ENCODE measurements at places on chromosomes 2 and 18. TPM values are rescaled to one million over a fixed set of nuclear protein-coding genes. Genes with fewer than 3 reads are reported as not detected.
A peak's percentile ranks its signal among the peaks of the same experiment; 100 is the strongest.

The SCYGR4 gene
- not detected for total RNA-seq

The ERBB4 gene
- total RNA-seq, result not detected

The PSMD1 gene
- total RNA-seq, result 153 TPM

The NMS gene
- not detected for total RNA-seq

The BUB1 gene
- 37.1 TPM for total RNA-seq

The CACNB4 gene
- total RNA-seq, result 0.43 TPM

The TMEM200C gene
- total RNA-seq, result not detected

The ARHGAP15 gene
- 0.43 TPM for total RNA-seq

The IMPA2 gene
- total RNA-seq, result 41.5 TPM

The OSBPL6 gene
- 3.9 TPM for total RNA-seq

The EVX2 gene
- total RNA-seq, result not detected

The AFF3 gene
- 19.4 TPM for total RNA-seq

The UGT1A9 gene
- not detected for total RNA-seq

DNA sequence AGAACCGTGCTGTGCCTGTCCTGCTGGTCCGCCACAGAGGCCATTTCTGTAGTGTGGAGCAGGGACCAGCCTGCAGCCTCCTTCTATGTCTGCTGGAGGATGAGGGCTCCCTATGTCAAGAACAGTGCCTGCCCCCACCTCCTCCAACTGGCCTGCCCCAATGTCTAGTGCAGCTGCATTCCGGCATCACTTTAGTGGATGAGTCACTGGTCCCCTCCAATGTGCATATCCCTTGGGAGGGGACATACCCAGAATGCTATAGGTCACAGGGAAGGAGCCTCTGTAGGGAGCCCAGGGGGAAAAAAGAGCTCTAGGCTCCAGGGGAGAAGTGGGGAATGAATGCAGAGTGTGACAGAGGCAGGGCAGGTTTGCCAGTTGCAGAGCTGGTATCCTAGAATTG, 219.6 kb downstream of the CELF4 start:
- DNase-seq, result no peak

- peak; percentile 97 for DNase-seq
Measured at GRCh38 chr2:46770622-46771021, 145.0 kb downstream of the MCFD2 start.

- DNase-seq, result no peak
Measured at GRCh38 chr2:189835855-189836558, 51.8 kb downstream of the PMS1 start.

DNA sequence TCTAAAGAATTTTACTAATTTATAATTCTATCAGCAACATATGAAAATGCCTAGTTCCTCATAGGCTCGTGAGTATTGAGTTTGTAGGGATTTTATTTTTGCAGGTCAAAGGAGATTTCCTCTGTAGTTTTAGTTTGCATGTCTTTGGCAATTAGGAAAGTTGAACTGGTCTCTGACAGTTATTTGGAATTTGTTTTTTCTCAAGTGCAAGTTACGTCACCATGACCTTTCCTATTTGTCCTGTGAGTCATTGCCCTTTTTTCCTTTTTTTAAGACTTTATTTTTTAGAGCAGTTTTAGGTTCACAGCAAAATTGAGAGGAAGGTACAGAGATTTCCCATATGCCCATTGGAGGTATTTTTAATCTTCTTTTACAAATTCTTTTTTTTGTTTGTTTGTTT, 29.0 kb downstream of the RAMP1 start:
- peak; percentile 90 for DNase-seq

DNA sequence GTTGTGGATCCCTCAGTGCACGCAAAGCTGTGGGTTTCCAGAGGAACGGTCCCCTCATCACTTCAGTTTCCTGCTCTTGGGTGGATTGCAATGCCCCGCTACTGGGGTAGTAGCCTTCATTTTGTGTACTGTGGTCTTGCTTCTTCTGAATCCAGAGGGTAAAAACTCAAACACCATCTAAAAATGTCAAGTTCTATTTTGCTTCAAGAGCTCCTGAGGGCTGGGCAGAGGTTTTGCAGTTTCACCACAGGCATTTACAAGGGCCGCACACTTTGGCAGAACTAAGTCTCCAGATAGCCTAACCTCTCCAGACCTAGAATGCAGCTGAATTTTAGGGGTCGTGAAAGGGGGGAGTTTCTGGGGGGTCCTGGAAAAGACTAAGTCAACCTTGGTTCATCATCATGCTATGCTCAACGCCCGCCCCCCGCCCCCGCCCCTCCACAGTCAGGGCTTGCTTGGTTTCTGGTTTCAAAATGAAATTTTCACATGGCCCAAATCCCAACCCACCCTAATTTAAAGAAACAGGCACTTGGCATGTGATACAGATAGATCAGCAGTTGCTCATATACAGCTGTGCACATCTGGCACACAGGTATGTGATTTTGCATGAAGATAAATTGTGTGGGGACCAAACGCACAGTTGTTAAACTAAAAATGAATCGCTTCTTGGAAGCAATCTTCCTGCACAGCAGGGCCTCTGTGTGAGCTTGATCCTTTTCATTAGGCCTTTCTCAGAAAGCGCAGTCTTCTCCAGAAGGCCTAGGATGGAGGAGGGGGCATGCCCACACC, 329.6 kb downstream of the OSR1 start:
- DNase-seq, result peak; percentile 48

GRCh38 chr18:61992923-61993322, 100.1 kb upstream of the RNF152 start:
- DNase-seq, result peak; percentile 61

- DNase-seq, result no peak
Measured at GRCh38 chr2:208182835-208183234, 7.0 kb downstream of the C2orf80 start.

DNA sequence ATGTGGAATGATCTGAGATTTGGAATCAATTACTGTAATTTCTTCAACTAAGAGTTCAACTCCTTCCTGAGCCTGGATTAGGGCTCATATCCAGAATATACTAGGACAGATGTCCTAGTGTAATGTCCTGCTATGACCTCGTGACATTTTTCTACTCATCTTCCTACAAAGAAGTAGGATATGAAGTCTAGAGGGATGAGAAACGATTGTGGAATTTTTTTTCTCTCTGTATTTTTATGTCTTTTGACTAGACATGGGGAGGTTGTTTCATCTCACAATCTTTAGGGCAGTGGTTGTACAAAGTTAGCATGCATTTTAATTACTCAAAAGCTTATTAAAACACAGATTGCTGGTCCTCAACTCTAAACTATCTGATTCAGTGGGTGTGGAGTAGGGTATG, 203.0 kb downstream of the PARD3B start:
- no peak for DNase-seq

GRCh38 chr2:240146627-240147278, 6.3 kb upstream of the OTOS start:
- DNase-seq, result no peak

GRCh38 chr18:47280121-47280520, 28.7 kb upstream of the SKOR2 start:
- DNase-seq, result no peak

- DNase-seq, result no peak
Measured at GRCh38 chr2:54194761-54195750, 61.0 kb downstream of the TSPYL6 start.

GRCh38 chr2:227407591-227408151, 19.9 kb upstream of the SCYGR1 start:
- peak; percentile 86 for DNase-seq

GRCh38 chr2:141048951-141049350, 1081.9 kb downstream of the LRP1B start:
- DNase-seq, result no peak

DNA sequence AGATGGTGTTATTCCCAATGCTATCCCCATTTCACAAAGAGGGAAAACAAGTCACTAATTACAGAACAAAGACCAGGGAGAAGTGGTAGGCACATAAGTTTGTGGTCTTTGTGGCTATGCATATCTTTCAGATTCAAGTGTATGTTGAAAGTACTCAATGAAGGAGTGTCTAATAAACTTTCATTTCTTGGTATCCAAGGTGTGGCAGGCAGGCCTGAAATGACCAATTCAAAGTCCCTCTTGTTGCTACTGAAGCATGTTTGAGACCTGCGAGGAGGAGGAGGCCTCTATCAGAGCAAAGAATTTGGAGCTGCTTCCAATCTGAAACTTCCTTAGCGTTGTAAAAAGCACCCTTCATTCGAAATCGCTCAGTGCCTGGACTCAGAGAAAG, 60.9 kb upstream of the KLF7 start:
- no peak for DNase-seq

DNA sequence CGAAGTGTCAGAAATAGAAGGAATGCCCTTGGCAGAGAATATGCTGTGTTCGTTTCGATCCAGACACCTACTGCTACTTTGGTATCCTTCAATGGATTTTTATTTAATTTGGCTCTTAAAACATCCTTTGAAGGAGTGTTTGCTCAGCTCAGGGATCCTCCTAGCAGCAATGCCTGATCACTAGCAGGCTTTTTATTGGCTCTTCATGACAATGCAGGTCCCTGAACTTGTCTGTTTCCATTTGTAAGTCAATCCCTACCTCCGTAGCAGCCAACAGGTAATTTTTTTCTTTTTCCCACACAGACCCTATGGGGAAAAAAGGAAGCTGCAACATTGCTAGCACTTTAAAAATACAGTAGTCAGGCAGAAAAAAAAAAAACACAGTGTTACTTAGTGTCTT, 366.2 kb upstream of the LRRTM1 start:
- DNase-seq, result no peak

- DNase-seq, result no peak
Measured at GRCh38 chr2:10878268-10878915, 33.3 kb upstream of the KCNF1 start.

DNA sequence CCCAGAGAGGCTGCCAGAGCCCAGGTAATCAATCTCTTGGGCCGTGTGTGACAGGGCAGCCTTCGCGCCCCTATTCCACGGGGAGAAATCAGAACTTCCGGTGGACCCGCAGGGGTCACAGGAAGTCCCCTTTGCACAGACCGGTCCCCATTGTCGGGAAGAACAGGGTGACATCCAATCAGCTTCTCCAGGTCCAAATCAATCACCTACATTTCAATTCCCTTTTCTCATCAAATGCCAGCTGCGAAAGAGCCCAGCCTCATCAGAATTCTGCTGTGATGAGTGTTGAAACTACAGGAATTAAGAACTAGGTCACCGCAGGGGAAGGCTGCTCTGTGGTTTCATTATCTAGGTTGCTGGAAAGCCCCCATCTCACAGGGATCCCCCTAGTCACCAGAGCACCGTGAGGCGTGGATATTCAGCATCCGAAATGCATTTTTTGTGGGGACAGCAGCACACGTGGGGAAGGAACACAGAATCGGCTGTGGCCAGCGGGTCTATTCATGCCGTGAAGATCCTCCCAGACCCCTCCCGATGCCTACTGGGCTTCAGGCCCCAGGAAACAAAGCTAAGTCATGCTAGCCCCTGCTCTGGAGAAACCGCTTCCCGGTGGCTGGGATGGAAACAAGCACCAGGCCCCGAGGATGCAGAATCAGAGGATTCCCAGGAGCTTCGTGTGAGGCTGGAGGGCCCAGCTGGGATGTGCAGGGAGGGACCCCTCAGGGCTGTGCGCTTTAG, 193.7 kb upstream of the ID2 start:
- DNase-seq, result no peak

DNA sequence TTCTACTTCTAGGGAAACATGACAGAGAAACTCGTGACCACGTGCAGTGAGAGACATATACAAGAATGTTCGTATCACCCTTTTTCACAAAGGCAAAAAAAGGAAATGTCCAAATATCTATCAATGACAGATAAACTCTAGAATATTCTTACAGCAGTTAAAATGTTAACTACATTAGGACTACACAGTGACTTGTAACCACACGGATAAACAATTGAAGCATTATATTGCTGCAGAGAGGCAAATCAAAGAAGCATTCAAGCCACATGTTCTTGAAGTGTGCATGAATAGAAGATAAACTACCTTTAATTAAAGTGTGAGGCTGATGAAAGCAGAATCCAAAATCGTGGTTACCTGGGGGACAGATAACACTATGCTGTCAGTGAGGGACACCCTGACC, 935.3 kb upstream of the KLHL29 start:
- no peak for DNase-seq

DNA sequence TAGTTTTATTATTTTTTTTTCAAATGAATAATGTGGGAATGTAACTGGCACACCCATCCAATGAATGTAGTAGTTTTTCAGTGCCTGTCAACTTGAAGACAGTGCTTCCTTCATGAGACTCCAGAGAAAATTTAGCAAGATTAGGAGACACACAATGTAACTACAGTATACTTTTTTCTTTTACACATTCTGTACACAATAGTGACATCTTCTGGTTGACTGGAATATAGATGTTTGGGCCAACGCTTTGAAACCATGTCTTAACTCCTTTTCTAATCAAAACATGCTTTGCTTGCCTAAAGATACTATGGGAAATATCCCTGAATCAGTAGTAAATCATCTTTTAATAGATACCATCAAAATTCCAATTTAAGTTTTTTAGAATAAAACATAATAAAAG, 229.5 kb upstream of the ZC3H15 start:
- DNase-seq, result peak; percentile 32

GRCh38 chr2:209601497-209601896, 170.1 kb upstream of the UNC80 start:
- DNase-seq, result no peak

GRCh38 chr2:139031722-139032121, 251.5 kb upstream of the NXPH2 start:
- DNase-seq, result no peak

- peak; percentile 61 for DNase-seq
Measured at GRCh38 chr2:127695491-127696472, 5.5 kb upstream of the SFT2D3 start.

- peak; percentile 56 for DNase-seq
Measured at GRCh38 chr18:56085551-56085950, 497.6 kb upstream of the TCF4 start.

DNA sequence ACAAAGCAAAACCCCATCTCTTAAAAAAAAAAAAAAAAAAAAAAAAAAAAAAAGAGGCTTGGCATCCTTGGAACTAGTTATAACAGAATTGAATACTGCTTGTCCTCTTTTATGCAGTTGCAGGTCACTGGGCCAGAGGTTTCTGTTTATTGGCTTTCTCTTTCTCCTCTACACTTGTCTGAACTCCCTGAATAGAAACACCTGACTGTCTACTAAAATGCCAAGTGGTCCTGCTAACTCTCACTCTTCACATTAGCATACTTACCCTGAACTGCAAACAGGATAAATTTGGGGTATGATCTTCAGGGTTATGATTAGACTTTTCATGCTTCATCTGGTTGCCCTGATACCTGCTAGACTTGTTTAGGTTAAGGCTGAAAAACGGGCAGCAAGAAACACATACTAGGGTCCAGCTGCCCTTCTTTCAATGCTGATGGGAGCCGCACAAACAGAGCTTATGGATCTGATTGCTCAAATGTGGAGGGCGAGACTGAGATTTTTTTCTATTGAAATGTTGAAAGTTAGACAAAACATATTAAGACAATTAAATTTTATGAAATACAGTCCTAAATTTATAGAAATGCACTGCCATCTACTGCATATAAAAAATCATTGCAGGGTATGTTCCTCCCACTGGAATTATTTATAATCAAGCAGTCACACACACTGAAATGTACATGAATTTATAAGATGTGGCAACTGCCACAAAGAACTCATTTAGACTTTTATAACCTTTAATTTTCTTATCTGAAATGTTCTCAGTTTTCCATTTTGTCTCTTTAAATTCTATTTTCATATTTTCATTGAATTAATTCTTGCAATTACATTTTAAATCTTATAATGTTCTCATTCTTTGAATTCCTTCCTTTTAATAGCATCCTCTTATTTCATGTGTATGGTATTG, 40.8 kb downstream of the GTF3C3 start:
- DNase-seq, result peak; percentile 45
